ENCODE measurements at places on chromosomes 2 and 18.

DNA sequence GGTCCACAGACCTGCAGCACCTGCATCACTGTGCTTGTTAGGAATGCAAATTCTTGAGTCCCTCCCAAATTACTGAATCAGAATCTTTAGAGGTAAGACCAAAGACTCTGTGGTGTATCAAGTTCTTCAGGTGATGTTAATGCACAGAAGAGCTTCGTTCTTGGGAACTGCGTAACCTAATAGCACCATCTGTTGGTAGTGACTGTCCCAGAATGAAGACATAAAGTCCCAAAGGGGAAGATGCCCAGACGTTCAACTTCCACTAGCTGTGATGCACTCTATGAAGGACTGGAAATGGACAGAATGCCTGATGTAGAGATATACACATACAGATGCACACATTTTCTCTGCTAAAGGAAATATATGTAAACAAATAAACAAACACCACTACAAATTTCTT lies 576.0 kb downstream of the LRP1B start:
- peak; percentile 53 for DNase-seq

DNA sequence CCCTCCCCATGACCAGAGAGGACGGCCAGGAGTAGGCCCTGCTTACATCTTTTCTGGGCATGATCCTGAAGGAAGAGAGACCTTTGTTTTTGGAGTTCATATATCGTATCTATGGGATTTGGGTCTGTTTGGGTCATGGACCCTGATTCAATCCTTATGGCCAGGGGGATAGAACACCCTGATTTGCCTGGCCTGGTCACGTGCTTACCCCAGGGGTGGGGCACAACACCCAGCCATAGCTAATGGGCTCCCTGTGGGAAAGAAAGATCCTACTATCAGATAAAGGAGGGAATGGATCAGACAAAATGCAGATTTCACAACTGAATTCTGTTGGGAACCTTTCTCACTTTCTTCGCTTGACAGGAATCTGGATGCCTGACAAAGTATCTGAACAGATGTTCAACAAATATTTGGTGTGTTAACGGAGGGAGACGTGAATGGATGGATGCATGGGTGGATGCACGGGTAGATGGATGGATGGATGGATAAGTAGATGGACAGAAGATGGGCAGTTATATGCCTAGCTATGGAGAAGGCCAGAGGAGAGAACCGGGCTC lies 155.9 kb downstream of the KLHL29 start:
- no peak for DNase-seq

- no peak for DNase-seq
These were observed 88.2 kb downstream of the NCOA1 start for GRCh38 chr2:24579053-24579803.

GRCh38 chr2:33195891-33196290 lies 249.1 kb downstream of the LTBP1 start:
- no peak for DNase-seq

DNA sequence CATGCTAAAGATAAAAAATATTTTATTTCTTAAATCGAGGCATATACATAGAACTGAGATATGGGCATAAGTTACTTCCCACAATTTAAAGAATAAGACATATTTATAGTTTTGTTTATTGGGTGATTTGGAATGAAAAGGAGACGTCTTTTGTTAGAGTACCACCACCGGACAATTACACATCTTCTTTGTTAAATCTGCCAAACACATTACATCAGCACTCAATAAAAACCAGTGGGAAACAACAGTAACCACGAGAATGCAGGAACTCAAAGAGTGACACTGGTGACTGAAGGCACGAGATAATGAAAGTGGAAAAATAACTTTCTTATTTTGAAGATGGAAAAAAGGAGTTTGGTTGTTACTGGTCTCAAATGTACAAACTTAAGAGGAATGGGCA lies 92.6 kb upstream of the TFCP2L1 start:
- no peak for DNase-seq

DNA sequence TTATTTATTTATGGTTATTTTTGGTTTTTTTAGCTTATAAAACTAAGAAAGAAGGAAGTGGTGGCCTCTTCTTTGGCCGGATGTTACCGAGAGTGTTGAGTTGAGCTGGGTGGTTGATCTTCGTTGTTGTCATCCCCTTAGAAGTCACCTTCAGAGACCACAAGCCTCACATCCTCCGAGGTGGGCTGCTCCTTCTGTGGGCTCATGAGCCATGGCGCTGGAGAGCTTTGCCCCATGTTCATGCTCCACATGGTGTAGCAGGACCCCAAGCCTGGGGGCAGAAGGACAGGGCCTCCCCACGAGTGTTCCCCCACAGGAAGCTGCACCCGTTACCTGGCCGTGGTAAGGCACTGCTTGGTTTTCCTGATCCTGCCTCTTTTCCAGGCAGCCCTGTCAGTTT lies 23.4 kb downstream of the SNTG2 start:
- DNase-seq, result no peak

All from bronchial epithelial cell (primary cell).